ENCODE measurements at places on chromosomes 12 and 14.

- no peak for DNase-seq
Measured at GRCh38 chr14:58668848-58669480, 31.2 kb downstream of the DACT1 start.

DNA sequence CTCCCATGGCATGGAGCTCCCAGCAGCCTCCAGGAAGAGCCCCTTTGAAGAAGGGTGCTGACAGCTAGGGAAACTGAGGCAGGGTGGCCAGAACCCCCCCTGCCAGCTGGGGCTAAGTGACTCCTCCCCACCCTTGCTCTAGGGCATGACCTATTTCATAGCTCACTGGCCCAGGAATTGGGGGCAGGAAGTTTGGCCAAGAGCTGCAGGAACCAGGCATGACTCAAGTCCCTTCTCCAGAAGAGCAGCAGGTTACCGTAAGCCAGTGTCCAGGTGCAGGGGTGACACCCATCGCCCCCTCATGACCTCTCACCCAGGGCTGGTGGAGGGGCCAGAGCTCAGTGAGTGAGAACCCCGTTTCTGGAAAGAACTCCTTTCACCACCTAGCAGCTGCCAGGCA is 1.9 kb downstream of the RASAL1 start:
- no peak for DNase-seq

GRCh38 chr12:117098361-117099217 is 627 bp downstream of the TESC start:
- no peak for DNase-seq

GRCh38 chr12:113092607-113093408 is 36.3 kb downstream of the DTX1 start:
- DNase-seq = no peak

DNA sequence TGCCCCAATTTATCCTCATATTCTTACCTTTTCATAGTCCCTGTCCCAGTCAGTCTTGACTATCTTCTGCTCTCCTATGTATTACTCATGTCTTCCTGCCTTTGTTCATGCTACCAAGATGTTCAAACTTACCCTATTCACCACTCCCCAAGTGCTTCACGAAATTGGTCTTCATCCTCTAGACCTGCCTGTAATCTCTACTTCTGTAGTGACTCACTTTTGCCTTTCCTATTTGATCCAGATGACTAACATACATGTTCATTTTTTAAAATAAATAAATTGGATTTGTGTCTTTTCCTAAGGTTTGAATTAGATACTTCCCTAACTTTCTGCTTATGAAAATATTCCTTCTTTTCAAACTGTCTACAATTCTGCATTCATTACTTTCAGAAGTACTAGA is 107.7 kb upstream of the PPM1H start:
- DNase-seq = no peak

GRCh38 chr12:116247377-116247776 is 30.1 kb downstream of the MED13L start:
- no peak for DNase-seq

GRCh38 chr14:81093651-81094050 is 127.1 kb downstream of the GTF2A1 start:
- DNase-seq = no peak

GRCh38 chr14:55733599-55733998 is 153.6 kb downstream of the KTN1 start:
- no peak for DNase-seq

GRCh38 chr12:40223646-40224045 is 1.2 kb upstream of the LRRK2 start:
- DNase-seq = no peak

- no peak for DNase-seq
Measured at GRCh38 chr14:35117112-35117511, 4.7 kb downstream of the PPP2R3C start.

GRCh38 chr12:123013185-123014095 is 33.0 kb downstream of the ARL6IP4 start:
- DNase-seq = no peak

- DNase-seq = no peak
Measured at GRCh38 chr14:104359969-104360442, 219.6 kb upstream of the C14orf180 start.

- no peak for DNase-seq
Measured at GRCh38 chr14:75804570-75805275, 143.7 kb downstream of the TTLL5 start.

- no peak for DNase-seq
Measured at GRCh38 chr12:1844661-1845409, 24.5 kb downstream of the LRTM2 start.

DNA sequence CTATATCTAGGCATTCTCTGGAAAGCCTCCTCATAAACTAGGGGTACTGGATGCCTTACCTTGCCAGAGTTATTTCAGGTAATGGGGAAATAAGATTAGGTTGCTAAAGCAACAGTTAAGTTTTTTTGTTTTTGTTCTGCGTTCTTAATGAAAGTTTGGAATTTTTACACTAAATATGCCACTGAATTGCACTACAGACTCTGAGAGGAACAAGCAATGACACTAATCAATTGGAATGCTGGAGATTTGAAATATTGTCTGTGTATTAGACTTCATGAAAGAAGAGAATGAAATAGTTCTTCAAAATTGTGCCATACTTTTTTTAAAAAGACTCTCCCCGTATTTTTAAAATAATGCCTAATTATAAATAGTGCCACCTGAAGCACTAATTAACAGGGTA is 287.8 kb downstream of the NAV3 start:
- no peak for DNase-seq

GRCh38 chr12:39144613-39145061 is 239.2 kb upstream of the CPNE8 start:
- DNase-seq = no peak

GRCh38 chr12:101107032-101107763 is 102.8 kb downstream of the SLC5A8 start:
- DNase-seq = no peak

- no peak for DNase-seq
Measured at GRCh38 chr12:51871918-51872688, 15.8 kb upstream of the ANKRD33 start.

DNA sequence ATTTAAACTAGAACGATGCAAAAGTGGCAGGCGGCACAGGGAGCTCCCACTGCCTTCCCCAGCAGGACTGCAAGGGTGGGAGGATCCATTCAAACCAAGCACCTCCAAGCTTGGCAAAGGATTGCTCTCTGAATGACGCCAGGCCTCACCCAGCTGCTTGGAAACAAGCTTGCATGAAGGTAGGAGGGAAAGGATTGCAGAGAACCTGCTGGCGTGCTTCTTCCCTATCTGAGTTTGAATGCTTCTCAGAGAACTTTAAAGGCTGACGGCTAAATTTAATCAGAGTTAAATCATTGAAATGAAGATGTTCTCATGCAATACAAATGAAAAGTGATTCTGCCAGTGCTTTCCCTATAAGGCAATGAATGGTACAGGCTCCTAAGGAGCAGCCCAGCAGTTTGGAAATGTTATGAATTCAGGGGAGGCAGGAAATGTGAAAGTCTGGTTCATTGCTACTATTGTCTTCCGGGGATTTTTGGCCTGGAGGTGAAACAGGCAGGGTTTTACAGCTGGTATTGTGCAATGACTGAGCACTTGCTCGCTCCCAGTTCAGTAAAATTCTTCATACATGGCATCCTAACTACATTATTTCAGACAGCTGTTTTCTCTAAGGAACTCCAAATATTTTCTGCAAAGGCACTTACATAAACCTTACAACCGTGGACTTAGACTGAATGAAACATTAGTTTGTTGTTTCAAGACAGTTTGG is 31.9 kb upstream of the DUSP6 start:
- no peak for DNase-seq
